ENCODE measurements at places on chromosomes 2 and 18.

- no peak for DNase-seq
Measured at GRCh38 chr2:28047681-28048080, 157.2 kb downstream of the BABAM2 start.

DNA sequence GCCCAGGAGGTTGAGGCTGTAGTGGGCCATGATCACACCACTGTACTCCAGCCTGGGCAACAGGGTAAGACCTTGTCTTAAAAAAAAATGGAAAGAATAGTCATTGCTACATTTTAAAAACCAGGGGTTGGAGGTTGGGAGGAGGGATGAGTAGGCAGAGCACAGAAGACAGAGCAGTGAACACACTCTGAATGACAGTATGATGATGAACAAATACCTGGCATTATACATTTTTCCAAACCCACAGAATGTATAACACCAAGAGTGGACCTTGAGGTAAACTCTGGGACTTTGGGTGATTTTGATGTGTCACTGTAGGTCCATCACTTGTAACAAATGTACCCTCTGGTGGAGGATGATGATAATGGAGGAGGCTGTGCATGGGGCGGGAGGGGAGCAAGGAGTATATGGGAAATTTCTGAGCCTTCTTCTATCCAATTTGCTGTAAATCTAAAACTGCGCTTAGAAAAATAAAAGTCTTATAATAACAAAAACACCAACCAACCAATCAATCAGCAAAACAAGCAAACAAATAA, 111.4 kb upstream of the PGAP1 start:
- DNase-seq = no peak

DNA sequence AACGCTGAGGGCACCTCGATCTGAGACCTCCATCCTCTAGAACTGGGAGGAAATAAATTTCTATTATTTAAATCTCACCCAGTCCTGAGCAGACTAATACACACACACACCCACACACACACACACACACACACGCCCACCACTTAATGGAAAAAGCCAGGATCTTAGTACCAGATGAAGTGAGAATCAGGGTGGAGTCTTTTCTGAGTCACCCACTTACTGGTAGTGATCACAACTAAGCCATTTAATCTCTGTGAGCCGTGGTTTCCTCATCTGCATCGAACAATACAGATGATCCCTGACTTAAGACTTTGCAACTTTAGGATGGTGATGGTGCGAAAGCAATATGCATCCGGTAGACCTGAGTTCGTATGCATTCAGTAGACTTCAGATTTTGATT, 18.6 kb downstream of the THNSL2 start:
- DNase-seq = no peak

GRCh38 chr2:17000184-17000482, 334.5 kb upstream of the CYRIA start:
- DNase-seq = no peak

All from activated naive CD8-positive, alpha-beta T cell treated with anti-CD3 and anti-CD28 coated beads, Interleukin-2, amount 50 U/mL, for 24 hours (primary cell).